ENCODE measurements at places on chromosomes 11 and 22. TPM values are rescaled to one million over a fixed set of nuclear protein-coding genes. Genes with fewer than 3 reads are reported as not detected.

The OR10A6 gene
- total RNA-seq = not detected

DNA sequence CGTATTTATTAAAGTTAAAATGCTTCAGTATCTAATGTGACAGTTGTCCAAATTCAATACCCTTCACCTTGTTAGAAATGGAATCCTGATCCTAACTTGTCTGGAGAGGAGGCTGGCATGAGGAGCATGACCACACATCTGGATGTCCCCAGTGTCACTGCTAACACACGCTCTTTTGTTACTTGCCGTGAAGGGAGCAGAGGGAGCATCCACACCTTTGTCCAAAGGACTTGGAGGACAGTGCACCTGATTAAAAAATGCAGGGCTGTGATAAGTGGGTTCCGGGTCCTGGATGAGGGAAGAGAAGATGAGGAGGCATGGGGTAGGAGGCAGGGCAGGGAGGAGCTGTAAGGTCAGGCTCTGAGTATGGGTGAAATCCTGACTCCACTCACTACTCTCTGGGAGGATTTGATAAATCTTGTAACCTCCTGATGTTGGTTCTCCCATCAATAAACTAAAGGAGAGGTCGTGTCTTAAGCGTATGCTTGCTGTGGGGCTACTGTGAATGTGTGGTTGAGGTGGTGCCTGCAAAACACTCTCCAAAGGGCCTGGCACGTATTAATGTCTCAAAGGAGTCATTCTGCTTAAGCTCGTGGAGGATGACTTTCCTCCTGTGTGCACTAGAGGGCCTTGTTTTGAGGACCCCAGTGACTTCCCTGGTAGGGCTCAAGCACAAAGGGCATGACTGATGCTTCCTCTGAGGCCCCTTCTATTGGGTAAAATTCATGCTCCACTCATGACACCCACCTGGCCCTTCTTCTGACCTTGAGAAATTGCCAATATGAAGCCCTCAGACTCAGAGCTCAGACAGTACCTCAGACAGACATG, 16.8 kb upstream of the IGLL5 start:
- H3K36me3 ChIP-seq = no peaks in the 10 kb centered on the region
- no peak overlapping the region for H3K27ac ChIP-seq
- peaks cover 36% of the 10 kb centered on the region for H3K27me3 ChIP-seq
- H3K4me3 ChIP-seq = no peak overlapping the region

- no peak overlapping the region for H3K27ac ChIP-seq
- DNase-seq = no peak
- H3K4me1 ChIP-seq = no peaks in the 10 kb centered on the region
- no peak overlapping the region for H3K4me3 ChIP-seq
- H3K27me3 ChIP-seq = peaks cover 6% of the 10 kb centered on the region
- H3K36me3 ChIP-seq = no peaks in the 10 kb centered on the region
Measured at GRCh38 chr11:26943636-26944035, 50.3 kb upstream of the FIBIN start.

- H3K27ac ChIP-seq = no peak overlapping the region
- no peaks in the 10 kb centered on the region for H3K27me3 ChIP-seq
- H3K36me3 ChIP-seq = peaks cover 6% of the 10 kb centered on the region
- H3K4me3 ChIP-seq = no peak overlapping the region
Measured at GRCh38 chr22:20514658-20515406, 7.4 kb downstream of the MED15 start.

The SAA1 gene
- total RNA-seq = not detected

- H3K4me3 ChIP-seq = no peak overlapping the region
- no peaks in the 10 kb centered on the region for H3K27me3 ChIP-seq
- no peak for DNase-seq
- peaks cover 5% of the 10 kb centered on the region for H3K4me1 ChIP-seq
- H3K36me3 ChIP-seq = no peaks in the 10 kb centered on the region
- no peak overlapping the region for H3K27ac ChIP-seq
Measured at GRCh38 chr11:130520271-130520671, 71.8 kb downstream of the ADAMTS15 start.

DNA sequence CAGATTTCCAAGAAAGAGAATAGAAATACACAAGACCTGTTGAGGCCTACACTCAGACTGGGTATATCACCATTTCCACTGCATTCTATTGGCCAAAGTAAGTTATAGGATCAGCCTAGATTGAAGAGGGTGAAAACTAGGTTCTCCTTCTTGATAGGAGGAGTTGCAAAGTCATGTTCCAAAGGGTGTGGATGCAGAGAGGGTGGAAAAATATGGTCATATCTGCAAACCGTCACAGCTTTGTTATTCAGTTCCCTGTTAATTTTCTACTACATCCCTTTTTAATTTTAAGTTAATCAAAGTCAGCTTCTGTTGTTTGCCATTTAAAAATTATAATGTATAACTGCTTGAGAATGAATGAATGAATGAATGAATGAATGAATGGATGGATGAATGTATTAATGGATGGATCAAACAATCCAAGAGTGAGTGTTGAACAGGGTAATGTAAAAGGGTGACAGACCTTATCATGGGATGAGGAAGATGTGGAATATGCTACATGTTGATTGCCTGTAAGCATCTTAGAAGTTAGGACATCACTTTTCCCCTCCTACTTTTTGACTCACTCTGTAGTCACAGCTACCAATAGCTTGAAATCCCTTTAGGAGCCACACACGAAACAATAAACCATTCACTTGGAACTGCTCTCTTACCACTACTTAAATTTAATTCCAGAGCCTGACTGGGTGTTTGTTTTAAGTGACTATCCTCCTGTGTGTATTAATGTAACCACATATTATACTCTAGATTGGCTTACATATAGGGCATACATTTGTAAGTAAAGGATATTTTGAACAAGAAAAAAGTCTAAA, 121.5 kb downstream of the CCDC34 start:
- H3K36me3 ChIP-seq = no peaks in the 10 kb centered on the region
- no peaks in the 10 kb centered on the region for H3K27me3 ChIP-seq
- no peak overlapping the region for H3K4me3 ChIP-seq
- no peak for DNase-seq
- H3K4me1 ChIP-seq = peaks cover 1% of the 10 kb centered on the region
- H3K27ac ChIP-seq = no peak overlapping the region

GRCh38 chr11:47510209-47510608, 42.7 kb downstream of the CELF1 start:
- H3K27ac ChIP-seq = peak overlapping the region; percentile 77
- DNase-seq = no peak
- H3K4me1 ChIP-seq = peaks cover 36% of the 10 kb centered on the region
- no peaks in the 10 kb centered on the region for H3K27me3 ChIP-seq

All from progenitor cell of endocrine pancreas (in vitro differentiated cells).